ENCODE measurements at places on chromosomes 2 and 18.

GRCh38 chr2:61538200-61538919, at the start of gene XPO1:
XPO1 (minus strand) TSS chr2:61538356; CDS start chr2:61533897, 4,459 bp downstream.
- DNase-seq: peak; percentile 100

GRCh38 chr2:96520231-96520630, 15.1 kb upstream of the NEURL3 start:
- no peak for DNase-seq

GRCh38 chr2:238702276-238703052, 145.4 kb upstream of the TWIST2 start:
- no peak for DNase-seq

DNA sequence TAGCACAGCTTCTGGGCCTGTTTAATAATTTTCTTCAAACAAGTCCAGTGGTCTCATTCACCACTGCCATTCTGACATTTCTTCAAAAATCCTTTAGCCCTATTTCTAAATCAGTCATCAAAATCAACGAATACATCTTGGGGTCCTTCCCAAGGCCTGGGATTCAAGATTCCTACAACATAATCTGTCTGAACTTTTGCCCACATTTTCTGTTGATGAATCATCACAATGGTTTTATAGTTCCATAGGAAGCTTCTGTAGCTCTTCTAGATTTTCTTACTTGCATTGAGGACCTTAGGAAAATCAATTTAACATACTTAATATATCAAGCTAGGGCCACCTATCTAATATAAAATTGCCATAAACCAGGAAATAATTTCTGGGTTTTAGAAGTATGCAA, 811.8 kb upstream of the ACVR2A start:
- no peak for DNase-seq

DNA sequence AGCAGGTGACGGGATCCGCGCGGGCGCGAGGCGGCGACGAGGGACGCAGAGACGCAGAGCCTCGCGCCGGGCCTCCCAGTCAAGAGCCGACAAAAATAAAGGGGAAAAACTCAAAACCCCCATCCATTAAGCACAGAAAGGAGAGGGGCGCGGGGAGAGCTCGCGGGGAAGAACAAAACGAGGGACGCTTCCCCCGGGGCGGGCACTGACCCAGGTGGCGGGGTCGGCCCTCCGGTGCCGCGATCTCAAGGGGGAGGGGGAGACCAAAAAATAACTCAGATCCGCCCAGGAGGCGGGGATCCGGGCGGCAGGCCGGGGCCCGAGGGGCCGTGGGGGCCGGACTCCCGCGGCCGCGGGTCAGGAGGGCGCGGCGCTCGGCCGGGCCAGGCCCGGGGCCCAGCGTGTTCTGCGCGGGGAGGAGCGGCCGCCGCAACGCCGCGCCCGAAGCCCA, 597 bp downstream of the RNF103 start:
- DNase-seq: no peak

- peak; percentile 86 for DNase-seq
Observed at GRCh38 chr2:144456680-144457079, 63.2 kb downstream of the ZEB2 start.

All from NB4 (cell line).